ENCODE measurements at places on chromosomes 4 and X. TPM values are rescaled to one million over a fixed set of nuclear protein-coding genes. Genes with fewer than 3 reads are reported as not detected.

Gene SATL1
- total RNA-seq: not detected

Gene CT45A2
- not detected for total RNA-seq

Gene HTT
- 81.7 TPM for total RNA-seq

Gene ANAPC10
- 20.2 TPM for total RNA-seq

Gene LANCL3
- total RNA-seq: 0.83 TPM

Gene ETDA
- total RNA-seq: not detected

Gene TMPRSS11D
- total RNA-seq: not detected

Gene TSPAN5
- 9.8 TPM for total RNA-seq

Gene DUSP21
- total RNA-seq: not detected

Gene SPANXN4
- not detected for total RNA-seq

Gene TMEM35A
- total RNA-seq: not detected

Gene TNMD
- not detected for total RNA-seq

Gene TRPC5OS
- total RNA-seq: not detected

Gene KDM6A
- 20.5 TPM for total RNA-seq

Gene IBSP
- not detected for total RNA-seq

Gene ARL13A
- not detected for total RNA-seq

Gene ADH7
- not detected for total RNA-seq

Gene SLC26A1
- 1.3 TPM for total RNA-seq

Gene GATA1
- total RNA-seq: not detected

Gene RNF150
- 0.75 TPM for total RNA-seq

Gene SSX2B
- not detected for total RNA-seq

Gene NIPAL1
- total RNA-seq: 7.0 TPM

Gene ATP2B3
- total RNA-seq: not detected

Gene PTCHD1
- not detected for total RNA-seq

Gene DDX53
- total RNA-seq: not detected

Gene GPR82
- not detected for total RNA-seq

Gene ITGB1BP2
- 5.2 TPM for total RNA-seq

Gene APLN
- 0.13 TPM for total RNA-seq

Gene ODAPH
- total RNA-seq: not detected

Gene CD40LG
- not detected for total RNA-seq

Gene OTC
- total RNA-seq: not detected

Gene SMIM10L2A
- total RNA-seq: not detected

Gene FAM149A
- total RNA-seq: 0.80 TPM

Gene SRPK3
- total RNA-seq: 0.40 TPM

Gene PAGE1
- total RNA-seq: not detected

Measured in PC-9 (cell line).